ENCODE measurements at places on chromosomes 1 and 21. TPM values are rescaled to one million over a fixed set of nuclear protein-coding genes. Genes with fewer than 3 reads are reported as not detected.
A peak's percentile ranks its signal among the peaks of the same experiment; 100 is the strongest.

C1orf94 gene
- total RNA-seq = not detected

FCAMR gene
- not detected for total RNA-seq

COL11A1 gene
- not detected for total RNA-seq

GPR61 gene
- total RNA-seq = 0.55 TPM

C8B gene
- not detected for total RNA-seq

NHLH2 gene
- total RNA-seq = not detected

ADORA1 gene
- total RNA-seq = 27.9 TPM

IARS2 gene
- total RNA-seq = 64.0 TPM

KRTAP6-3 gene
- total RNA-seq = not detected

PFKFB2 gene
- 28.2 TPM for total RNA-seq

DNA sequence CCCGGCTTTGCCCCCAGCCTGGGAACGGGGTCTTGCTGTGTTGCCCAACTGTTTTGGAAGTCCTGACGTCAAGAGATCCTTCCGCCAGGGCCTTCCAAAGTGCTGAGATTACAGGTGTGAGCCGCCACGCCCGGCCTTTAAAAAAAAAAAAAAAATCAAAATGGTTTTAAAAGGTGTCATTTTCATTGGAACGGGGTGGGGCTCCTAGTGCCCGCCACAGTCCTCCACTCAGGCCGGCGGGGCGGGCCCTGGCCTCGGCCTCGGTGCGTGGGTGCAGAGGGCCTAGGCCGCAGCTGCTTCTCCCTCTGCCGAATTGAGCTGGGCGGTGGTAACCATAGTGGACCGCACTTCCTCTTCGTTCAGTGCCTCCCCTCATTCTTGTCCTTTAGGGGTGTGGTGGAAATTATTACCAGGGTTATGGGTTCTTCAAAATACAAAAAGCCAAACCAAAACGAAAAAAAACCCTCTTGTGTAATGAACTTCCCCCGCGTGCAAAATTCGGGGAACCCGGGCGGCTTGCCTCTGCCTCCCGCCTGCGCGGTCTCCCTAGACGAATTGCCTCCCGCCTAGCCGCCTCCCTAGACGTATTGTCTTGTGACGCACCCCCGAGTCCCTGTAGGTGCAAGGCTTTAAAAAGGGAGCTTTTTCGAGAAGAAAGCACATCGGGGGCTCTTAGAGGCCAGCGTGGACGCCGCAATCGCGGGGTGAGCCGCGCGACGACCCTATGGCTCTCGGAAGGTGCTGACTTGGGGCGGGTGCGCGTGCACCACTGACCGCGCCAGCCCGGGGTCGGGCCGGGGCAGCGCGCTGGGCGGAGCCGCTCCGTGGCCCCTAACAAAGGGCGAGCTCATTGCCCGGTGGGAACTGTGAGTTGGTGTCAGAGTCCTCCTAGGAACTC is 10.5 kb upstream of the SPEN start:
- DNase-seq = peak; percentile 62

DNA sequence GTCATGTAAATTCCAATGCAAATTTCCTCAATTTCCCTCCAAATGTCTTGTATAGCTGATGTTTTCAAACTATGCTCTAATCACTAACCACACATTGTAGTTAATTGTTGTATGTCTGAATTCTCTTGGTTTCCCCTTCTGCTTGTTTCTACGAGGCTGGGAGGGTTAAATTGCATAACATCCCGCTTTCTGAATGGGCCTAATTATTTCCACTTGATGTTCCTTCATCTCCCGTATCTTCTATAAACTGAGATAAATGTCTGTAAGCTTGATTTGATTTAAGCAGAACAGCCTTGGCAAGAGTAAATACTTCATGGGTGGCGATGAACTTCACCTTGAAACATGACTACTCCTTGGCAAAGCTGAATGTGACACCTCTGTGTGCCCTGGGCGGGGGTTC is 72.2 kb downstream of the SERINC2 start:
- no peak for DNase-seq

- peak; percentile 35 for DNase-seq
These were observed 2.5 kb downstream of the S1PR1 start for GRCh38 chr1:101239095-101240040.

GRCh38 chr1:13908128-13908527 is 208.1 kb downstream of the PRDM2 start:
- DNase-seq = no peak

DNA sequence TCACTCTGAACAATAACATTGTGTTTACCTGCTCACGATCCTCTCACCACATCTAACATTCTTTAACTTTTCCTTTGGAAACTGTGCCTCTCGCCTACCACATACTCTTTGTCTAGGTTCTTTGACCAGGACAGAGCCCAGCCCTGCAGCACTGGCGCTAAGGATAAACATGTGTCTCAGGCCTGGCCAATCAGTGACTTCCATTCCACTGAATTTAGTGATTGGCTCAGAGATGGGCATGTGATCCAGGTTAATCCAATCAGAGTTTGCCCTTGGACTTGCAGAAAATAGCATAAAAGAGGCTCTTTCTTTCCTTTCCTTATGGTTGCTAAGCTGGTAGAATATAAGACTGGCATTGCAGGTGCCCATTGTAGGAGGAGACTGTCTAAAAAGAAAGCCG is 605.7 kb downstream of the MATN1 start:
- DNase-seq = no peak

DNA sequence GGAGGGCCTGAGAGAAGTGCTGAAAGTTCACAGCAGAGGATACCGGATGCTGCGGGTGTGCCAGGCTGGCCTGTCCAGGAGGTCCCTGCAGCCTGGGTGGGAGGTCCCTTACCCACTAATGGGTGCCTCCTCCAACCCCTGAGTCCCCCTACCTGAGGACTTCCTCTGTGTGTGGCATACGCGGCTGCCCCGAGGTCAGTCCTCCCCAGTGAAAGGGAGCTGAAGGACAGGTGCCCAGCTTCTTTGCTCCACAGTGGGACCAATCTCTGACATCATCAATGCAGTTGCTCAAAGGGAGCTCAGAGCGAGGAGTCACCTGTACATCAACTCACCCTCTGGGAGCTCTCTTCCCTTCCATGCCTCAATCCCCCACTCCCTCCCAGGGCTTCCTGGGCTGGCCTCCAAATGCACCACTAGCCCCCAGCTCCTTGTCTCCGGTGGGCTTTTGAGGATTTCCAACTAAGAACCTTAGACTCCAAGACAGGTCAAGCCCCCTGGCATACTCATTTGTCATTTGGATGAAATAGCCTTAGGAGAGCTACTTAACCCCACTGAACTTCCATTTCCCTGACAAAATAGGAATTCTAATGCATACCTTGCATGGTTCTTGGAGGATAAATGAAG is 53.9 kb downstream of the PDE9A start:
- DNase-seq = no peak

DNA sequence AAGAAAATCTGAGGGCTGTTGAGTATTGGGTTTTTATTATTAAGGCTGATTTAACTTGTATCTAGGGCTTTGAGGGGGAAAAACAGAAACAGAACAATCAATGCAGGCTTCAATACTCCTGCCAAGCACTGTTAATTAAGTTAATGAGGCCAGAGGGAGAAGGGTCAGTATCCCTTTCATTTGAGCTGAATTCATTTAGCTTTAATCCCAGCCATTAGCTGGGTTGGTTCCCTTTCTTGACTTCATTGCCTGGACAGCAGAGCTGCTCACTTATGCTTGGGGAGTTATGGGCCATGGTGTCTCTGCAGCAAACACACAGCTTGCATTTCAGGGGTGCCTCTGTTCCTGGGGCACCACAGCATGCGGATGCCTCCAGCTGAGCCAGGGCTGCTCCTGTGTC is 16.3 kb downstream of the TLR5 start:
- no peak for DNase-seq

DNA sequence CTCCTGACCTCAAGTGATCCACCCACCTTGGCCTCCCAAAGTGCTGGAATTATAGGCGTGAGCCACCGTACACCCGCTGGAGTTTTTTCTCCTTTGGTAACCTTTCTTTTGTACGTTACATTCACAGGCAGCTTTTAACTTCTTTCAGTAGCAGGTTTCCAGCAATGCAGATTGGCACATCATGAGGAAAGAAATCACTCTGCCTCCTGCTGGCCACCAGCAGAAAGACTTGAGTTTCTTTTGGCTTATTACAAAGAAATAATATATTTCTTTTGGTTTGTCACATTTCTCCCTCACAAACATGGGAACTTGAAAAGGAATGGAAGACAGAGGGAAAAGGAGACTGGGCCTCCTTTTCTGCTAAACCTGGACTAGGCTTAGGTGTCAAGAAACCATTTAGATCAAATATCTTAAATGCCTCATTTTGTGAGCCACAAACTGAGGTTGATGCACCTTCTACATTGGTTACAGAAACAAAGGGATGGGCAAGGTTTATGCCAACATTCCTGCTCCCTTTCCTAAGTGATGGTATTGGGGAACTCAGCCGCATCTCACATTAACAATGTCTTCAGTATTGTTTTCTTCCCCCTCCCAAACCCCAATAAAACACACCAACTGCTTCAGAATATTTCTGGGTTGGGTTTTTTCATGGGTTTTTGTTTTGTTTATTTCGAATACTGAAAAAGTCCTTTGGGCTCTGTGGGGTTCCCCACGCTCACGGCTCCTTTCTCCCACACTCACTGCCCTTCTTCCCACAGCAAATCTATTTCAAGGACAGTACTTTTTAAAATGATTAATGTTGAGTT is 7.7 kb downstream of the ENSA start:
- DNase-seq = peak; percentile 53

- DNase-seq = peak; percentile 30
These were observed 858 bp upstream of the SUSD4 start for GRCh38 chr1:223364685-223365382.

- no peak for DNase-seq
These were observed 706.7 kb upstream of the ADAMTS5 start for GRCh38 chr21:27673581-27673980.

DNA sequence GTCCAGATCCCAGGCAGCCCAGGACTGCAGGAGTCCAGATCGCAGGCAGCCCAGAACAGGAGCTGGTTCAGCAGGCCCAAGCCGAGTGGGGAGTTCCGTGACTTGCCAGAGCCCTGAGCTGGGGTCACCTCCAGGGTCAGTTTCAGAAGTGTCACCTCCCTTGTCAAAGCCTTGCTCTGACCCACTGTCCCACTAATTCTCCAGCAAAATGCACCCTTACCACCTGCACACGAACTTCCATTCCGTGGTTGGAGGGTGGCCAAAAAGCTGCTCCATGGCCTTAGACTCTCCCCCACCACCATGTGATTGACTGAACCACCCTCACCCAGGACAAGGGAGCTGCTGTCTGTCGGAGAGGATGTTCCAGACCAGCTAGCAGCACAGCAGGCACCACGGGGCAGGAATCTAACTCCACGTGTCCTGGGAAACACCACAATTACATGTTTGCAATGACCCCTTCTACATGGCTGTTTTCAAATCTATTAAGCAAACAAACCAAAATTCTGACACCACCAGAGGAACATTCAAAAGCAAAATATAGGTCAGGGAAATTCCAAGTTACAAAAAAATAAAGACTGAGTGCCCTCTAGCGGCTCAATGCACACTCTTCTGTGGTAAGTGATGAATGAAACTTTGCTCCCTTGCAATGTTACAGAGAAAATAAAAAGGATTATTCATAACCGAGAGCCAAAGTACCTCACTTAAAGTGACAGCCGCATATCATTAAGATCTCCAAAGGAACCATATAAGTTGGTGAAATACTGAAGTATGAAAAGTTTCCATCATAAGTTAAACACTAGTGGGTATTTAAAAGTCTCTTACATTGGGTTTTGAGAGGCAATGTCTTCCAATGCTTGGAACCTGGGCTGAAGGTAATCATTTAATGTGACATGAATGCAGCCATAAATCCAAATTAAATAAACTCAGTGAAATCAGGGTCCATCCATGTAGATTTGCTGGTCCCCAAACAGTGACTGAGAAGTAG is 76.3 kb downstream of the NPHP4 start:
- DNase-seq = no peak

DNA sequence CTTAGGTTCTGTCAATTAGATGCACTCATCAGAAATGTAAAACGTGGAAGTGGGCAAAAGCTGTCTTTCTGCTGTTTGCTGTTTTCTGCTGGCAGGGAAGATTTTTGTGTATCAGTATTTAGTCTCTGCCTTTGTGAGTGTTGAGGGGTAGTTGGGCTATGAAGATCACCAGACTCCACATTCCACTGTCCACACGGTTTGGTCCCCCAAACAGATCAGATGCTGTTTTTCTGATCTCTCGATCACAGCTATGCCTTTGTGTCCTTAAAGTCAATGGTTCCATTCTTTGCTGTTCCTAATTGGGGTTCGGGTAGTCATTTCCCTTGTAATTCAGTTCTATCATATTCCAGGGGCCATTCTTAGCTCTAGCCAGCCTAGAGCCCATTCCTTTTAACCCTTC is 27.0 kb upstream of the NPL start:
- DNase-seq = no peak

DNA sequence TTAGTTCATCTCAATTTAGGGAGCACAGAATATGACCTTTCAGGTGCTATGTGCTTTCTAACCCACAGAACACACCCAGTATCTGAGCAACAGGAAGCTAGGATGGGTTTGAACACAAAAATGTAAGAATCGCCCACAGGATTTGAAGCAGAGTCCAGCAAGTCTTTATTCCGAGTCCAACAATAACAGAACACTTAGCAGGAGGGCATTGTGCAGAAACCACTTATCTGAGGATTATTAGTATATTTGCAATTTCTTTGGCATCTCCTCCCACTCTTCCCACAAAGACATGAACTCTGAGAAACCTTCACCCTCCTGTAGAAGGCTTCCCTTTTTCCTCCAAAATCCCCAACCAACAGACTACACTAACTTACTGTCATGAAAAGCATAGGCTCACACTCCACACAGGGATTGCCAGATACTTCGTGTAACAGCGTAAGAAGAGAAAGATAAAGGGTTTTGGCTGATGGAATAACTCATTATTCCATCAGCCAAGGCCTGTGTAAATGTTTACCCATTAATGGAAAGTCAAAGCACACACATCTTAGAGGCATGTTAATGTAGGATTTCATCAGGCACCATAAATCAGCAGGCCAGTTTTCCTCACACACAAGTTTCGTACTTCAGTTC is 16.1 kb downstream of the SIPA1L2 start:
- DNase-seq = no peak

GRCh38 chr1:243568793-243569192 is 281.2 kb downstream of the AKT3 start:
- DNase-seq = no peak

GRCh38 chr1:24528744-24529143 is 26.1 kb downstream of the RCAN3 start:
- DNase-seq = no peak

GRCh38 chr1:202565890-202566602 is 144.2 kb downstream of the SYT2 start:
- DNase-seq = no peak

DNA sequence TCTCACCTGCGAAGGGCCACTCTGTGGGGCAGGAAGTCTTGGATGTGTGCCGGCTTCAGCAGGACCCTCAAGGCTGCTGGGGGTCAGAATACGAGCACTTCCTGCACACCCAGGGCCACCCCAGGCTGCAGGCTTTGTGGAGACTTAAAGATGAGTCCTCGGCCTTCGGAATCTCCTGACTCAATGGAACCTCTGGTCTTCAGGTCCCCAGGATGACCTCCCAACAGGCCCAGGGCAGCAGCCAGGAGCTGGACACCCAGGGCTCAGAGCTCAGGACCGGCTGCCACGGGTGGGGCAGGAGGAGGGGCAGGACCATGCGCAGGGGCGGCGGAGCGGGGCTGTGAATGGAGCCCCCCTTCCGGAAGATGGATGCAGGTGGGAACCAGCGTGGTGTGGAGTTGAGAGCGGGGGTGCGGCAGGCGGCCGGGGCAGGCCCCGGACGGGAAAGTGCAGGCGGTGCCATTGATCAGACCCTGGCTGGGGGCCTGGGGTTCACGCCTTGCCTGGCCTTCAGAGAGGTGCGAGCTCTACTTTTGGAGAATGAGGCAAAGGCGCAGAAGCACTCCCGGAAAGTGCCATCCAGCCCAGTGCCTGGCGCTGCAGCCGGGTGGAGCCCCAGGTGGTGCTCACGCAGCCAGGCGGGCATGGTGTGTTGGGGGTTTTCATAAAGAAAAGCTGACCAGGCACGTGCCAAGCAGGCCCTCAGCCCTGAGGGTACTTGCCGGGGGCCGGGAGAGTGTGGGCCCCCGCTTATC is 10.4 kb downstream of the COL18A1 start:
- DNase-seq = peak; percentile 24
